Right lobe of liver (tissue), 6 donors: ENCODE measurements at places on chromosomes 7 and 10. TPM values are rescaled to one million over a fixed set of nuclear protein-coding genes. Genes with fewer than 3 reads are reported as not detected.

The NRAP gene
- total RNA-seq, result 0.18 TPM

- DNase-seq, result no peak
These were observed 1101.3 kb downstream of the XPNPEP1 start for GRCh38 chr10:108822026-108822425.

DNA sequence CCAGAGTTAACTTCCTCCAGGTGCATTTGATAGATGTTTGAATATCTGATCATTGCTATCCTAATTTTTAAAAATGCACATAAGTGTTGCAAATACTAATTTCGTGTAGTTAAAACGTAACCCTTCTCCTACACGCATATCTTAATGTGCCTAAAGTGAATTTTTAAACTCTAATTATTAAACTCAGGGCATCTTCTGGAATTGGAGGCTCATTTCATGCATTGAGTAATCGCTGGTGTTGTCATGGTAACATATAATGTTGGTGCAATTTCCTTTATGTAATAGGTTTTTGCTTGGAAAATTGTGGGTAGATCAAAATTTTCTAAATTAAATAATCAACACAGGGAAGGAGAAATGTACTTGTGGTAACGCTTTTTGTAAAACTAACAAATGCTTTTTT, 56.2 kb downstream of the ARMC3 start:
- no peak for DNase-seq

GRCh38 chr10:71975871-71976725, 11.9 kb downstream of the CHST3 start:
- DNase-seq, result no peak

GRCh38 chr10:31935678-31936077, 7.0 kb upstream of the ARHGAP12 start:
- DNase-seq, result no peak

- DNase-seq, result no peak
These were observed 28.9 kb downstream of the XRCC2 start for GRCh38 chr7:152647009-152647408.
